Melanocyte of skin (primary cell): ENCODE measurements at places on chromosomes 1 and 21. TPM values are rescaled to one million over a fixed set of nuclear protein-coding genes. Genes with fewer than 3 reads are reported as not detected.

The AUNIP gene
- total RNA-seq, result 4.7 and 7.6 TPM in 2 replicates

The SPRR2A gene
- not detected in 2 replicates for total RNA-seq

The MANEAL gene
- total RNA-seq, result 0.15 and 1.00 TPM in 2 replicates

The DUSP10 gene
- 50.2 and 69.2 TPM in 2 replicates for total RNA-seq

The ITLN1 gene
- not detected in 2 replicates for total RNA-seq

The PTPN14 gene
- 24.1 and 40.3 TPM in 2 replicates for total RNA-seq

The COL11A1 gene
- total RNA-seq, result 71.6 and 203 TPM in 2 replicates

The SPRR2F gene
- not detected in 2 replicates for total RNA-seq

The LEFTY2 gene
- total RNA-seq, result not detected in 2 replicates

The PCBP3 gene
- total RNA-seq, result 0.67 and 0.93 TPM in 2 replicates

The TAL1 gene
- not detected in 2 replicates for total RNA-seq

The SMPDL3B gene
- total RNA-seq, result 0.15 TPM in 1 of 2 replicates, not detected in the other
